ENCODE measurements at places on chromosomes 16 and 17. TPM values are rescaled to one million over a fixed set of nuclear protein-coding genes. Genes with fewer than 3 reads are reported as not detected.

- H3K4me1 ChIP-seq, result peaks cover 22% of the 10 kb centered on the region
- no peak for DNase-seq
- H3K27ac ChIP-seq, result no peak overlapping the region
- no peak overlapping the region for H3K4me3 ChIP-seq
- peaks cover 8% of the 10 kb centered on the region for H3K27me3 ChIP-seq
Measured at GRCh38 chr16:86808863-86809444, 230.6 kb downstream of the FOXL1 start.

- H3K4me3 ChIP-seq, result no peak overlapping the region
- H3K27me3 ChIP-seq, result no peaks in the 10 kb centered on the region
- DNase-seq, result no peak
Measured at GRCh38 chr17:57468932-57469775, 212.8 kb downstream of the MSI2 start.

GRCh38 chr17:69606142-69606800, 191.8 kb downstream of the MAP2K6 start:
- H3K36me3 ChIP-seq, result no peaks in the 10 kb centered on the region
- peaks cover 10% of the 10 kb centered on the region for H3K4me1 ChIP-seq
- no peak overlapping the region for H3K27ac ChIP-seq
- no peaks in the 10 kb centered on the region for H3K27me3 ChIP-seq
- no peak overlapping the region for H3K4me3 ChIP-seq

DNA sequence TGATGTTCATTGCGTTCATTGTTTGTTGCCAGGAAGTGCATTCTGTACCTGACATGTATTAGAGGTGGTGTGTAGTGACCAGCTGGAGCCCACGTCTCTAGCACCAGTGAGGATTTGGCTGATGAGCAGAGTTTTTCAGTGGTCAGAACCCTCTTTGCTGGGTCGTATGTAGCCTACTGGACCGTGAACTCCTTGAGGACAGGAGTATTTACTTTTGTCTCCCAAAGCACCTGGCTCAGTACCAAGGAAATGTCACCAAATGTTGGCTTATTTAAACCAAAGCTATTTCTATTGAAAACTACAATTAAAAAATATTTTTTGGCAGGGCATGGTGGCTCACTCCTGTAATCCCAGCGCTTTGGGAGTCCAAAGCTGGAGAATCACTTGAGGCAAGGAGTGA, 262.7 kb downstream of the SNX29 start:
- H3K27me3 ChIP-seq, result peaks cover 3% of the 10 kb centered on the region
- H3K4me1 ChIP-seq, result peaks cover 13% of the 10 kb centered on the region
- DNase-seq, result no peak
- peaks cover 2% of the 10 kb centered on the region for H3K36me3 ChIP-seq
- no peak overlapping the region for H3K27ac ChIP-seq

DNA sequence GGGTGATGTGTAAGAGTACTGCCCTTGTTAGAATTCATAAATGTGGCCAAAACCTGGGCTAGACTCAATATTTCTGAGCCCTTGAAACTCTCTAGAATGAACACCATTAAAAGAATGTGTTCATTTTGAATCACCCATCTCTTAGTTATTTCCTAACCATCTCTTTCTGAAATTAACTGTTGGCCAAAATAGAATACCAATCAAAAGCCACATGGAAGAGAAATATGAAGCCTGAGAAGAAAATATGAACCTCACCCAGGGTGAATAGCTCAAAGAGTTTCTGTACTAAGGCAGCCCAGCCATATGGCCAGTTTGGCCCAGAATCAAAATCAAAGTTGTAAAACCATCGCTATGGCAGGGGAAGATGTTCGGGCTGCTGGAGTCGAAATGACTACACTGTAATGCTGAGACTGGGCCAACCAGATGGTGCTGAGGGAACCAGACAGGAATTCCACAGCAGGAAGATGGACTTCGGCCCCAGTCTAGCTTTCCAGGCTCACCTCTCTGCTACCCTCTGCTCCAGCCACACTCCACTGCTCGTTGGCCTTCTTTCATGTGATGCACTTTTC, 154.3 kb upstream of the ZFHX3 start:
- H3K27ac ChIP-seq, result no peak overlapping the region
- H3K27me3 ChIP-seq, result no peaks in the 10 kb centered on the region
- H3K36me3 ChIP-seq, result no peaks in the 10 kb centered on the region
- no peak for DNase-seq
- H3K4me1 ChIP-seq, result no peaks in the 10 kb centered on the region

DNA sequence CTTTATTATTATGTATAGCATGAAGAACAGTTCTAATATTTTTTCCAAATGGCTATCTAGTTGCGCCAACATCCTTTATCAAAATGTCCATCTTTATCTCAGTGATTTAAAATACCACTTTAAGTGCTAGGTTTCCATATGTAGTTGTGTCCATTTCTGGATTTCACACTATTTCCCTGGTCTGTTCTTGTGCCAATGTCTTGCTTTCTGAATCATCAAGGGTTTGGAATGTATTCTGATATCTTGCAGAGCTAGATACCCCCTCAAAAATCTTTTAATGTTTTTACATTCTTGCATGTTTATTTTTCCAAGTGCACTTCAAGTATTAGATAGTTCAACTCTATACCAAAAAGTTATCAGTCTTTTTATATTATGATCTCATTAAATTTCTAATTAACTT, 14.3 kb downstream of the MBTD1 start:
- no peaks in the 10 kb centered on the region for H3K4me1 ChIP-seq
- no peak for DNase-seq

- H3K27me3 ChIP-seq, result peaks cover 7% of the 10 kb centered on the region
- DNase-seq, result no peak
- H3K36me3 ChIP-seq, result peaks cover 24% of the 10 kb centered on the region
- H3K4me1 ChIP-seq, result peaks cover 9% of the 10 kb centered on the region
Measured at GRCh38 chr16:4536391-4537106, 2.0 kb downstream of the CDIP1 start.

DNA sequence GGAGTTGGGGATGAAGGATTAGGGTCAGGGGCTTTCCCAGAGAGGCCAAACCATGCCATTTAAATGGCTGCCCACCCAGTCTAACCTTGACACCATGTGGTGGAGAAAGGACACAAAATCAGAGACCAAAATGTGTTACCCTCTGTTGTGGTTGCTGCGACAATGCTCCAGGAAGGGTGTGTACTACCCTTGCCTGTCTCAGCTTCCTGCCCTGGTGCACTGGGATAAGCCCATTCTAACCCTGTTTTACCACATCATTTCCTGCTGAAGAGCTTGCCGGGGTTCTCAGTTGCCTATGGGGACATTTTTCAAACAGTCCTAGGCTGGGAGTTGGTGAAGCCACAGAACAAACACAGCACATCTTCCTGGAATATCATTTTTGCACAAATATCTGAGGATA, 4.9 kb downstream of the OR4D1 start:
- peaks cover 94% of the 10 kb centered on the region for H3K27me3 ChIP-seq
- H3K4me3 ChIP-seq, result no peak overlapping the region
- H3K27ac ChIP-seq, result no peak overlapping the region
- H3K4me1 ChIP-seq, result peaks cover 10% of the 10 kb centered on the region
- DNase-seq, result no peak

The XYLT1 gene
- total RNA-seq, result 15.0 TPM

DNA sequence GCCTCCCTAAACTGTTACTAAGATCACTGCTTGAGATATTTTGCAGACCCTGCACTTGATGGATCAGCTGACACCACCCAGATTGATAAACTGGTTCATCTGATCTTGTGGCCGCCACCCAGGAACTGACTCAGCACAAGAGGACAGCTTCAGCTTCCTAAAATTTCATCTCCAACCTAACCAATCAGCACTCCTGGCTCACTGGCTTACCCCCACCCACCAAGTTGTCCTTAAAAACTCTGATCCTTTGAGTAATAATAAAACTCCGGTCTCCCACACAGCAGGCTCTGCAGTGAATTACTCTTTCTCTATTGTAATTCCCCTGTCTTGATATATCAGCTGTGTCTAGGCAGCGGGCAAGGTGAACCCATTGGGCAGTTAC, 174.8 kb downstream of the UTP18 start:
- DNase-seq, result no peak
- H3K4me1 ChIP-seq, result peaks cover 8% of the 10 kb centered on the region
- no peaks in the 10 kb centered on the region for H3K27me3 ChIP-seq

The GNGT2 gene
- not detected for total RNA-seq

The SYCE1L gene
- 24.8 TPM for total RNA-seq

DNA sequence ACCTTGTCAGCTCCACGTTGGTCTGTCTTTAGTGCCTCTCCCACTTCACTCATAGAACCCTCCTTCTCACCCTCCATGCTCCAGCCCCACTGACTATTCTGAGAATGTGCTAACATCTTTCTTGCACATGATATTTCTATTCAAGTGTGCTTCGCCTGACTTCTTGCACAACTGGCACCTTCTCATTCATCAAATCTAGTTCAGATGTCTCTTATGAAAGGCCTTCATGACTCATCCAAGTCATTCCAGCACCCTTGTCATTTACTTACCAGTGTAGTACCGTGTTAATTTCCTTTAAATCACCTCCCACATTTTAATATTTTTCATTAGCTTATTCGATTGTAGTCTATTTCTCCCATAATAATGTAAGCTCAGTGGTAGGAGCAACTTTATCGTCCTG, 197.8 kb upstream of the PIRT start:
- H3K27me3 ChIP-seq, result no peaks in the 10 kb centered on the region
- H3K4me1 ChIP-seq, result no peaks in the 10 kb centered on the region
- H3K36me3 ChIP-seq, result no peaks in the 10 kb centered on the region
- no peak overlapping the region for H3K4me3 ChIP-seq

DNA sequence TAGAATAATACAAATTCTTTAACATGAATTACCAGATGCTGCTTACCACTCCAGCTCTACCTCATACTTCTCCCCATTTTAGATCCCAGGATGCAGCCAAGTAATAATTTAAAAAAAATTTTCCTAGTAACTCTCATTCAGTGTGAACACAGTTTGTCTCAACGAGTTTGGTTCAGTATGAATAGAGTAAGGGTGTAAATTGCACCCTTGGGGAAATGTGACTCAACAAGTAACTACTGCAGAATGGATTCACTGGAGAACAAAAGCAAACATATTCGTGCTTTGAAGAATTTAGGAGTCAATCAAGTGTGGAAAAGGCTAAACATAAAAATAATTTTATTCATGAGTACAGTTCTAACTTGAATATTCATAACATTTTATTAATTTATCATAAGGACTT, 23.0 kb downstream of the KCNJ16 start:
- no peak overlapping the region for H3K27ac ChIP-seq
- no peaks in the 10 kb centered on the region for H3K27me3 ChIP-seq
- peaks cover 5% of the 10 kb centered on the region for H3K4me1 ChIP-seq

GRCh38 chr17:6998855-6999508, 3.1 kb downstream of the ALOX12 start:
- H3K27me3 ChIP-seq, result peaks cover 20% of the 10 kb centered on the region
- H3K4me3 ChIP-seq, result no peak overlapping the region
- no peak for DNase-seq
- H3K36me3 ChIP-seq, result peaks cover 18% of the 10 kb centered on the region

The TMEM204 gene
- total RNA-seq, result 0.98 TPM

DNA sequence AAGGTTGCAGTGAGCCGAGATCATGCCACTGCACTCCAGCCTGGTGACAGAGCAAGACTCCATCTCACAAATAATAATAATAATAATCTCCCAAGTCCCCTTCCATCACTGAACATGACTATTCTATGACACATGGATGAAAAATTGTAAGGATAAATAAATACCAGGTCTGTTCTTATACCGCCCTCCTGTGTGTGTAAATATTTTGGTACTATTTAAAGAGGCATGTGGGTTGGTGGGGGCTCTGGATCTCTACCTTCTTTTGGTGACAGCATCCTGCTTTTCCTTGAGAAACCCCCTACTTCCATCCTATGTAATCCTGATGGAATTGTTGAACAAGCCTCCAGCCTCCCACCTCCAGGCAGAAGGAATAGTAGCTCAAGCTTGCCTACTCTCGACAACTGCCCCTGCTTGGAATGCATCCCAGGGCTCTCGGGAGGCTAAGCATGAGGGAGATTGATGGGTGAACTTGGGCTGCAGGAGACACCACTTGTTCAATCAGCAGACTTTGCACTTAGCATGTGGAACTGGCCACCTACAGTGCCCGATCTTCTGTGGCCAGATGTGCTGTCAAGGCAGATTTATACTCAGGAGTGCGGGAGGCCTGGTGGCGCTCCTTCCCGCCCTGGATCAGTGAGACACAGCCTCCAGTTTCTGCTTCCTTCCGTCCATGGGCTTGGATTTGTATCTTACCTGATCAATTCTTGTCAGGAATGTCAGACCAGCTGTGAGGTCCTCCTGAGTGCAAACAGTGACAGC, 287.4 kb downstream of the SLC39A11 start:
- H3K4me1 ChIP-seq, result no peaks in the 10 kb centered on the region
- DNase-seq, result no peak
- H3K27me3 ChIP-seq, result no peaks in the 10 kb centered on the region
- H3K27ac ChIP-seq, result no peak overlapping the region

DNA sequence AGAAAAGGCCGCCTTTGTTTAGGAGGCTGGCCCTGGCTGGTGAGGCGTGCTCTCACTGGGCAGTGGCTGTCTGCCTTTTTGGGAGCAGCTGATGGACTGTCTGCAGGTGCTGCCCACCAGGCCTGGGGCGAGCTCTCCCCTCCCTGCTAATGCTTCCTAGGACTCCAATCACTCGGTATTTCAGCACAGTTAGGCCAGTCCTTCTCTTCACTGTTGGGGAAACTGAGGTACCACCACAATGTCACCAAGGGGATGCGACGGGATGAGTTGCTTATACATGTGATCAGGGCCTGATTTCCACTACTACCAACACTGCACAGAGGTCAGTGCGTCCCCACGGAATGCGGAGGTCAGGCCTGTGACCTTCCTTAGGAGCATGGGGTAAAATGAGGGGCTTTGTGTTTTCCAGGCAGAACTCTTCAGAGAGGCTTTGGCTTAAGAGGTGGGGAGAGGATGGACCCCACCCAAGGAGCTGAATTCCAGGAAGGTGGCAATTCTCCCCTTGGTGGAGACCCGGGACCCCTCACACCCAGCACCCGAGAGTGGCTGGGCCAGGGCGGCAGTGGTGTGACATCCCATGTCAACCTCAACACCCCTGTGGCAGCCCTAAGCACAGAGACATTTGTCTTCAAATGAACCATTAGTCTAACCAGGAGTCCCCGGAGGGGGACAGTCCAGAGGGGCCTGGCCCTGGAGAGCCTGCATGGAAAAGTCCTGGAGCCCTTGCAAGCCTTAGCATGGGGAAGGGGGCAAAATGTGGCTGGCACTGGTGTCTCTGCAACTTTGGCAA, 86.4 kb downstream of the N4BP1 start:
- no peaks in the 10 kb centered on the region for H3K27me3 ChIP-seq
- H3K4me1 ChIP-seq, result no peaks in the 10 kb centered on the region
- no peak for DNase-seq

GRCh38 chr17:33667052-33667509, 374.0 kb upstream of the ASIC2 start:
- H3K4me3 ChIP-seq, result no peak overlapping the region
- H3K27ac ChIP-seq, result no peak overlapping the region
- peaks cover 9% of the 10 kb centered on the region for H3K27me3 ChIP-seq
- DNase-seq, result no peak
- peaks cover 3% of the 10 kb centered on the region for H3K4me1 ChIP-seq

The NPIPB8 gene
- total RNA-seq, result not detected

GRCh38 chr17:19296786-19297778, 59.9 kb downstream of the EPN2 start:
- H3K4me1 ChIP-seq, result peaks cover 30% of the 10 kb centered on the region
- H3K36me3 ChIP-seq, result no peaks in the 10 kb centered on the region
- H3K27me3 ChIP-seq, result no peaks in the 10 kb centered on the region
- no peak for DNase-seq
- H3K4me3 ChIP-seq, result no peak overlapping the region

The CES2 gene
- 50.1 TPM for total RNA-seq

All from neural crest cell (in vitro differentiated cells).